Mucosa of descending colon (tissue), 3 donors: ENCODE measurements at places on chromosomes 4 and X. TPM values are rescaled to one million over a fixed set of nuclear protein-coding genes. Genes with fewer than 3 reads are reported as not detected.

Gene GC
- not detected for total RNA-seq

Gene MAMLD1
- total RNA-seq: 0.69 TPM

Gene IL2RG
- 104 TPM for total RNA-seq

Gene EREG
- 2.3 TPM for total RNA-seq

- no peak for DNase-seq
These were observed 880.5 kb upstream of the POU3F4 start for GRCh38 chrX:82627568-82627967.

- no peak for DNase-seq
These were observed 70.0 kb downstream of the EVC2 start for GRCh38 chr4:5638316-5638715.

DNA sequence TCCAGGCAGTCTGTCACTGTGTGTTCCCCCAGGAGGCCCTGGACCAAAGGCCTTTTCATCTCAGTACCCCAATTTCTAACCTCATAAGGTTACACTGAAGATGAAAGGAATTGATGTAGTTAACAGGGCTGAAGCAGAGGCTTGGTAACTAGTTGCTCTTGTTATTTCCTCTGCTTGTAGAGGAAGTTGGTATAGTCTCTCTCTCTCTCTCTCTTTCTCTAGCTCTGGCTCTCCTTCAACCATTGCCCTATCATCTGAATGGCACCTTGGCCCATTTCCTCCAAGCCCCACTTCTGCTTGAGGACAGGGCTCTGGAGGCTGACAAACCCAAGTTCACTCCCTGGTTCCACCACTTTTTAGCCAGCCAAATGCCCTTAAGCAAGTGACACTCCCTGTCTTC, 96.1 kb downstream of the MAMLD1 start:
- no peak for DNase-seq

GRCh38 chr4:102076622-102077021, 268.7 kb downstream of the SLC39A8 start:
- DNase-seq: no peak

- no peak for DNase-seq
These were observed 36.3 kb downstream of the MGARP start for GRCh38 chr4:139243448-139244365.

DNA sequence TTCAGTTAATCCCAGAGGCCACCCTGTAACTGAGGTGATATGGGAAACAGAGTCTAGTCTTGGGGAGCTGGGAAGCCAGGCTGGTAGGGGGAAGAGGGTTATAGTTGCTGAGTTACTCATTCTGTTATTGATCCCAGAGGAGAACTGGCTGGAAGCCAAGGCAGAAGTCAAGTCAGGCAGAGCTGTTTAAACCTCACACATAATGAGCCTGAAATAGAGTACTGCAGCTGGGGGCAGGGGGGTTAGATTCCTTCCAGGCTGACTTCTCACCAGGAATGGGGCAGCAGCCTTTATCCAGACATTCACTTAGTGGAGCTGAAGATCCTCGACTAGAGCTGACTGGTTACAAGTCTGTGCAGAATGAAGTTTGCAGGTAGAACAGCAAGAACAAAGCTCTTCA, 144.9 kb downstream of the C4orf33 start:
- DNase-seq: no peak

DNA sequence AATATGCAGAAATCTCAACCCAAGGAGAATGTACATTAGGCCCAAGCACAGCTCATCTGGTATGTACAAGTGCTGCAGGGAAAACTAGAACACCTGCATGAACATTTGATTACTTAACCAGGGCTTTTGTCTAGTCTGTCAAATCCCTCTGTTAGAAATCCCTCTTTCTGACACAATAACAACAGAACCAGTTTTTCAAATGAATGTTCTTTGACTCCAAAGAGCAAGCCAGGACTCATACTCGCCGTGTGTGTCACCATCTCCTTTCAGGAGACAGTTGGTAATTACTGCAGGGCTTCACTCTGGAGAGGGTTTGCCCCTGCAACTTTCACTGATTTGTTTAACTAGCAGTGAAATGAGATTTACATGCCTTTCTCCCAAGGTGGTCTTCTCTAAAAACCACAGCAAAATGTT, 143.0 kb upstream of the FAM241A start:
- no peak for DNase-seq

DNA sequence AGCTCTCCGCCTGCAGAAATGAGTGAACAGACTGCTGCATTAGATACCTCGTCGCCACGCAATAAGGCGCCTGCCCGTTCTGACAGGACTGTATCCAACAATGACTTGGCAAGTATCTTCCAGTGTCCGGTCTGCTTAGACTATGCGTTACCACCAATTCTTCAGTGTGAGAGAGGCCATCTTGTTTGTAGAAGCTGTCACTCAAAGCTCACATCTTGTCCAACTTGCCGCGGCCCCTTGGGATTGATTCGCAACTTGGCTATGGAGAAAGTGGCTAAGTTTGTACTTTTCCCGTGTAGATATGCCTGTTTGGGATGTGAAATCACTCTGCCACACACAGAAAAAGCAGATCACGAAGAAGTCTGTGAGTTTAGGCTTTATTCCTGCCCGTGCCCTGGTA, 172.0 kb upstream of the MAGEB16 start:
- no peak for DNase-seq

- DNase-seq: no peak
These were observed 22.0 kb downstream of the CXCL8 start for GRCh38 chr4:73762409-73762808.

DNA sequence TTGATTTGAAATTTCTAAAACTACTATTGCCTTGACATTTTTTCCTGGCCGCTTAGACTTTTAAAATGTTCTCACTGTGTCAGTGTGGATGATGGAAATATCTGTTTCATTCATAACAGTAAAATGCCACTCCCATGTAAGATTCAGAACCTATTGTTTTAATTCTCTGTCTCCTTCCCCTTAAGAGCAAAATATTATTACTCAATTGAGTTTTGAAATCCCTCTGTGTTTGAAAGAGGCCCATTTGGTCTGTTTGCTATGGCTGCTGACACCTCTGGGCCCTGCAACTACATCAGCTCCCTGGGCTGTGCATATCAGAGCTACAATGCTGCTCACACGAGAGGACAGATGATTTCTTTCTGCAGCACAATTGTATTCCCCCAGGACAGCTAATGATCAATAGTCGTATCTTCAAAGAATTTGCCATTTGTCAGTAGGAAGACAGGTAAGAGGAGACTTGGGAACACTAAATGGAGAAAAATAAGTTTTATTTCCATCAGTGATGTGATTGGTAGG, 388.0 kb upstream of the GALNT7 start:
- DNase-seq: no peak
